ENCODE measurements at places on chromosomes 1 and 21.
A peak's percentile ranks its signal among the peaks of the same experiment; 100 is the strongest.

DNA sequence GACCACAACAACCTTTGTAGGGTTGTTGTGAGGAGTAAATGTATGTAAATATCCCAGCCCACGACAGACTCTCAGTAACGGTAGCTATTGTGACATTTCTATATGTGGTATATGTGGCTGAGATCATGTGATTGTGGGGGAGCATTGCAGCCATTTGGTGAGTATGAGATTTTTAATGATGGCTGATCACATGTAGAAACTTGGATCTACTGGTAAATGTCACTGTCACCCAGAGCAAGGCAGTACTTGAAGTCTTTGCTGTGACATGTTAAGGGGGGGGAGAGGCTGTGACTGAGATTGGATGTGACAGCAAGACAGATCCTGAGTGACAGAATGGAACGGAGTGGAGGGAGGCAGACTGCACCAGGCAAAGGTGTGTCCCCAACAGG, 23.9 kb upstream of the MEF2D start:
- DNase-seq: no peak

GRCh38 chr21:34154878-34155277, 81.5 kb downstream of the MRPS6 start:
- DNase-seq: no peak

- DNase-seq: no peak
Measured at GRCh38 chr21:34203851-34204420, 130.6 kb downstream of the MRPS6 start.

DNA sequence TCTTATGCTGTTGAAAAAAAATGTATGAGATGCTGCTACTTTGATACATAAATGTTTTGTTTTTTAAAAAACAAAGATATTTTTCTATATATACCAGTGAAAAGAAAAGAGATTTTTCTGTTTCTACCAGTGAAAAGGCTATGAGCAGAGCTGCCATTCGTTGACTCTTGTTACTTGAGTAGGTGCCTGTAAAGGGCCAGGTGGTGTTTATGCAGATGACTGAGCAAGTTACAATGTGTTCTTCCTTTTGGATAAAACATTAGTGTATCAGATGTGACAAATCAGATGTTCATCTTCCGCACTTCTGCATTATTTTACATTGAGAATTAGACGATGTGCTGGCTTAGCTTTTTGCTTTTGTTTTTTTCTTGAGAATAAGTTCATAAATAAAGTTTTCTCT, 45.4 kb downstream of the BARHL2 start:
- no peak for DNase-seq

- no peak for DNase-seq
Measured at GRCh38 chr1:25137106-25137505, 95.2 kb downstream of the SYF2 start.

DNA sequence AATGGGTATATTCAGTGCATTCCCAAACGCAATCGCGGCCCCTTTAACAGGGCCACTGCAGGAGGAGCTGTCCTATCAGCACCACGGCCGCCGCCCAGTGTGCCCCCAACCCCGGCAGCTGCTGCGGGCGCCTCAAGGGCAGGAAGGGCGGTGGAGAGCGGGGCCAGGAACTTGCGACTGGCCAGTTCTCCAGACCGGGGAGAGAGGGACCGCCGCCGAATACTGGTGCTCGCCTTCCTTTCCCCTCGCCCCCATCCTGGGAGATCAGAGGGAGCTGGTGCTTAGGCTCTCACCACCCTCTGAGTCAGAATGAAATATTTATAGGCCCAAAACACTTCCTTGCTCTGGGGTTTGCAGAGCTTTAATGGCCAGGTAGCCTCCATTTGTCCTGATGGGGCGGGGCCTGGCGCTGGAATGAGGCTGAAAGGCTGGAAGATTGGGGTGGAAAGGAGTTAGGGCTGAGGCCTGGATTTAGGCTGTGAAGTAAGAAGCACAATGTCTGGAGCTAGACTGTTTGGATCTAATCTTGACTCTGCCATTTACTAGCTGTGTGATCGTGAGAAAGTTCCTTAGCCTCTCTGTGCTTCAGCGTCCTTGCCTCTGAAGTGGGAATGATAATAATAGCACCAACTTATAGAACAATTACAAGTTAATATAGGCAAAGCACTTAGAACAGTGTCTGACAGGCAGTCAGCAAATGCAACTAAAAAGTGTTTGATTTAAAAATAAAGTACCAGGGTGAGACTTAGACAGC, 75.5 kb downstream of the NAV1 start:
- peak; percentile 46 for DNase-seq

GRCh38 chr1:119673171-119673940, 25.3 kb upstream of the ZNF697 start:
- DNase-seq: no peak

DNA sequence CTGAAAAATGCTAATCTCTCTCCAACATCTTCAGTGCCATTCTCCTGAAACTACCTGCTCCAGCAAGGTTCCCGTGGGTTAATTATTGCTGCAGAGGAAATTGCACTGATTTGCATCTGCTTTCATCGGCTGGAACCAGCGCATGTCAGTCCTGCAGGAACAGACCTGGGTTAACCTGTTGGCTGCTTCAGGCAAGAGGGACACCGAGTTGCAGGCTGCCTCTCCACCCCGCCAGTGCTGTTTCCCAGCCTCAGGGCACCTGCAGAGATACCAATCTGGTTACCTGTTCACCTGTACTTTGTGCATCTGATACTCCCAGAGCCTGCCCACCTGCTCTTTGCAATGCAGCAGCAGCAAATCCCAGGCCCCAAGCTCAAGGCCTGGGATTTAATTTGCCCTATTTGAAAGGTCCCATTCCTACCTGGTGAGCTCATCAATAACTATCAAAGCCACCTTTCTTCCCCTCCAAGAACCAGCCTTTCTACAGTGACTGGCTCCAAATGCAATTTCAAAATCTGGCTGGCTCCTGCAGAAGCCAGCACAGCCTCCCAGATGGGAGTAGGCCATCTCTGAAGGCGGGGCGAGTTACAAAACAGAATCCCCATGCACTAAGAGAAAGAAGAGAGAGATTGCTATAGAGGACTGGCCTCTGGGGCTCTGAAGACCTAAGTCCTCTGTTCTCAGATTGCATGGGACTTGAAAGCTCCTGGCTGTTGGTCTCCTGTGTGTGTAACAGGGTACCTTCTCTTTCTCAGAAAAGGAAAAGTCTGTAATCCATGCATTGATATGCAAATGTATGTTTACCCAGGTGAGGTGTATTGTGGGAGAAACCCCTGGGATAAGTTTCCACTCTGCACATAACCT, 67.8 kb downstream of the TOMM20 start:
- DNase-seq: no peak

Data from left kidney (tissue), 8 donors.